ENCODE measurements at places on chromosomes 2 and 18. TPM values are rescaled to one million over a fixed set of nuclear protein-coding genes. Genes with fewer than 3 reads are reported as not detected.

- no peaks in the 10 kb centered on the region for H3K36me3 ChIP-seq
- no peaks in the 10 kb centered on the region for H3K4me1 ChIP-seq
- no peak overlapping the region for H3K27ac ChIP-seq
These were observed 71.5 kb downstream of the SNTG2 start for GRCh38 chr2:1022178-1022577.

DNA sequence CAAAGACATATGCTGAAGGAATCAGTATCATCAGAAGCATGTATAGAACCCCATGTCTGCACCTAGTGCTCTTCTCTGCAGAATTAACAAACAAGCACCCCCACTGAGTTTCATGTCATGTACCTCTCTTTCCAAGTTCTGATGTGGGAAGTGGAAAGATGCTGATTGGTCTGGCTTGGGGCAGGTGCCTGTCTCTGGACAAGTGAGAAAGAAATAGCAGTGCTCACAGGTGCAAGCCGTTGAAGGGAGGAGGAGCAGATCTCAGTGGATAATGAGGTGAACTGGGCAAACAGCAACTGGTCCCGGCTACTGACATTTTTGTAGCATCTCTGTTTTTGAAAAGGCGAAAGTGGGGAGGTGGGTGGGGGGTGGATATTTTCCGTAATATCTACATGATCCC, 17.5 kb upstream of the ACVR1 start:
- H3K27ac ChIP-seq: no peak overlapping the region
- H3K27me3 ChIP-seq: no peaks in the 10 kb centered on the region
- peaks cover 21% of the 10 kb centered on the region for H3K4me1 ChIP-seq
- no peak for DNase-seq
- H3K4me3 ChIP-seq: no peak overlapping the region

DNA sequence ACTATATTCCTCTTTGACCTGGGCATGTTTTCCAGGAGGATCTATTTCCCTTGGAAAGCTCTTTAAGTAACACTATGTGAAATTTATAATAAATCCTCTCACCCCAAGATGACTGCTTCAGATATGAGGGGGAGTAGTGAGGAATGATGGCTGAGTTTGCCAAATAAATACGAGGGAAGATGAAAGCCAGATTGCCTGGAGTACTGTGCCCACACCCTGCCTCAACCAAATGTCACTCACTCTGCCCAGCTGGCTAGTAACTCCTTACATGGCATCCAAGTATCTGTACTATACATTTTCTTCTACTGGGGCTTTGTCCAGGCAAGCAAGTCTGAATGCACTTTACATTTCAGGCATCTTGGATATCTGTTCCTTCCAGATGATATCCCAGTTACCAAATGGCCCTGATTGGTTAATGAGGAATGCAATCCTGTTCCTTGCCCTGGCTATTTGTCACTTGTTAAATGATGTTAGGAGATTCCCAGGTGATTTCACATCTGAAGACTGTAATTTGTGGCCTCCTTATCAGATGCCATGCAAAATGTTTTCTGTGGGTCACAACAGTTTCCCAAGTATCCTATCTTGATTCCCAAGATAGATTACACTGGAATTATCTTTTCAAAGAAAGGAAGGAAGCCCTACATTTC, 191.8 kb downstream of the IKZF2 start:
- DNase-seq: no peak
- H3K27ac ChIP-seq: no peak overlapping the region
- no peaks in the 10 kb centered on the region for H3K4me1 ChIP-seq
- no peaks in the 10 kb centered on the region for H3K27me3 ChIP-seq

DNA sequence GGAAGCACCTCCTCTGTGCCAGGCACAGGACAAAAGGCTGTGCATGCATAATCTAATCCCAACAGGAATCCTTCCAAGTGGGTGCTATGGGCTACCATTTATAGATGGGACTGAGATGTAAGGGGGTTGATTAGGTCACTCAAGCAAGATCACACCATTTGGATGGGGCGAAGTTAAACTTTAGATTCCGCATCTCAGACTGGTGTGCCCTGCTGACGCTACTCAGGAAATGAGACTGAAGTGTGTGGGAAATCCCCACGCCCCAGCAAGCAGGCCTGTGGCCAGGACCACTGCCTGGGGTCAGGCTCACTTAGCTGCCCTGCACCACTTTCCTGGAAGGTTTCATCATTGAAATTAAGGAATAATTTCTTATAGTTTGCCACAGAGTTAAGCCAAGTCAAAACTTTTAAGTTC, 70.5 kb upstream of the PPP1CB start:
- H3K27me3 ChIP-seq: no peaks in the 10 kb centered on the region
- no peaks in the 10 kb centered on the region for H3K36me3 ChIP-seq
- H3K4me1 ChIP-seq: peaks cover 30% of the 10 kb centered on the region
- H3K27ac ChIP-seq: no peak overlapping the region

GRCh38 chr18:56124186-56124585, 514.2 kb downstream of the TXNL1 start:
- no peaks in the 10 kb centered on the region for H3K4me1 ChIP-seq
- no peaks in the 10 kb centered on the region for H3K27me3 ChIP-seq
- H3K36me3 ChIP-seq: no peaks in the 10 kb centered on the region
- H3K27ac ChIP-seq: no peak overlapping the region
- H3K4me3 ChIP-seq: no peak overlapping the region

- H3K27ac ChIP-seq: no peak overlapping the region
- H3K27me3 ChIP-seq: peaks cover 58% of the 10 kb centered on the region
- no peaks in the 10 kb centered on the region for H3K36me3 ChIP-seq
- DNase-seq: no peak
- no peak overlapping the region for H3K4me3 ChIP-seq
These were observed 36.4 kb downstream of the CACNB4 start for GRCh38 chr2:152062125-152063091.

Gene ABCG5
- total RNA-seq: 0.66 TPM

Gene MAPRE3
- 11.1 TPM for total RNA-seq

Gene ANKRD36B
- 19.4 TPM for total RNA-seq
